Activated CD4-positive, alpha-beta T cell treated with anti-CD3 and anti-CD28 coated beads for 36 hours (primary cell): ENCODE measurements at places on chromosomes 1 and 21. TPM values are rescaled to one million over a fixed set of nuclear protein-coding genes. Genes with fewer than 3 reads are reported as not detected.

DNA sequence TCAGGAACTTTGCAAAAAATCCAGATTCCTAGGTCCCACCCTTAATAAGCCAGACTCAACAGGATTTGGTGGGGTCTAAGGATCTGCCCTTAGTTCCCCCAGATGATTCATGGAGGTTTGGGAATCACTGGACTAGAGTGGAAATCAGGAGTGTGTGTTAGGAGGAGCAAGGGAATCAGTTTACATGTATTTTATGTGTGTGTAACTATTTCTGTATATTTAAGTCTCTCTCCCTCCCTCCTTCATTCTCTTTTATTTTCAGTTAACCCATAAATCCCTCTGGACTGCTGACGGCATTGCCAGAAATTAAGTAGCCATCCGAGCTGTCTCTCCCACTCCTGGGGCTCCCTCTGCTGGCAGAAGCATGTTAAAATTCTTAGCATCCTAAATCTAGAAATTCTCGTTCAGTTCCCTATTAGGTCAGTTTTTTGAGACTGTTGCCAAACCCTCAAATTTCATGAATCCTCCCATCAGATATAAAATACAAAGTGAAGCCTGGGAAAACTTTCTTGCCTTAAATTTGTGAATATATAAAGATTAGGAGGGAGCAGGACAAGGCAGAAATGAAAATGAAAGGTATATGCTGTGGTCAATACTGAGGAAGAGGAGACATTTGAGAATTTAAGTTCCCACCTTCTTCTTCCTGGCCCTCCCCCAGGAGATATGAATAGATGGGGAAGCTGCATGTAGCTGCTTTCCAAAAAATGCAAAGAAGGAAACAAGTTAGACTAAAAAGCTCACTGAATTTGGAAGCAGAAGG, 11.7 kb upstream of the HSD11B1 start:
- H3K27ac ChIP-seq = peak overlapping the region; percentile 43
- no peak overlapping the region for H3K4me3 ChIP-seq
- no peaks in the 10 kb centered on the region for H3K27me3 ChIP-seq
- H3K36me3 ChIP-seq = no peaks in the 10 kb centered on the region
- DNase-seq = peak; percentile 88
- peaks cover 40% of the 10 kb centered on the region for H3K4me1 ChIP-seq

DNA sequence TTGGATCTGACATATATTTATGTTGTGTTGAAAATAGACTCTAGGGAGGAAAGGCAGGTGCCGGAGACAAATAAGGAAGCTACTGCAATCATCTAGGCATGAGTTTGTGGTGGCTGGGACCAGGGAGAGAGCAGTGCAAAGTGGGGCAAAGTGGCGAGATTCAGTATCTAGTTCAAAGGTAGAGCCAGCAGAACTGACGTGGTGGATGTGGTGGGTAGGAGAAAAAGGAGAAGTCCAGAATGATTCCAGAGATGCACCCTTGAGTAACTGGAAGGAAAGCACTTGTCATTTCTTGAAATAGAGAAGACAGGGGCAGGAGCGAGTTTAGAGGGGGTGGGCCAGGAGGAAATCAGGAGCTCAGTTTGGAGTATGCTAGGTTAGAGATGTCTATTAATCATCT, 275.2 kb downstream of the KAZN start:
- no peak for DNase-seq
- H3K27ac ChIP-seq = no peak overlapping the region
- no peaks in the 10 kb centered on the region for H3K36me3 ChIP-seq
- no peaks in the 10 kb centered on the region for H3K4me1 ChIP-seq
- H3K27me3 ChIP-seq = peaks cover 5% of the 10 kb centered on the region

The ANXA9 gene
- 0.27 TPM for total RNA-seq

The CORT gene
- not detected for total RNA-seq

DNA sequence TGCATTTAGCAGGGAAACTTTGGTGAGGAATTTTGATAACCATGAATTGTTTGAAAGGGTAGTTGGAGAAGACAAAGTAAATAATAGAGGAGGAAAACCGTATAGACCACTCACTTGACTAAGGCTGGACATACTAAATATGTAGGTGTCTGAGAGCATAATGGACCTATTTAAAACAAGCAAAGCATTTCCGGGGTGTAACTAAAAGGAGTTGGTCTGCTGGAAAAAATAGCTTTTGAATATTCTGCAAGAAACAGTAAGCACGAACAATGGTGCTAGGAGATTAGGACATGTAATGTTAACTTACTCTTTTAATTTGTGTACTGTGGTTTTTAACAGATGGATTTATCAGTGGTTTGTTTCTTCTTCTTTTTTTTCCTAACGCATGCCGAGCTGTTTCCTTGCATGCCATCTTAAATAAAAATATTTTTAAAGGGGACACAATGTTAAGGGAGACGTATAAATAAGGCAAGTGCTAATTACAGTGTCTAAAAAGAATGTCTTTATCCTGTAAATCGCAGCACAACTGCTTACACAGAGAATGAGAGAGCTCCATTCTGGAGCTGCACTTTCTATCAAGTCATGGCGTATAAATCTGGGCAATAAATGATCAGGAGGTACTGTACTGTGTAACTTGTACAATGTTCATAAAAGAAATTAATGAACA, 492.1 kb downstream of the LMO4 start:
- H3K36me3 ChIP-seq = no peaks in the 10 kb centered on the region
- H3K27ac ChIP-seq = no peak overlapping the region
- no peak overlapping the region for H3K4me3 ChIP-seq
- no peak for DNase-seq
- no peaks in the 10 kb centered on the region for H3K4me1 ChIP-seq

The ACTA1 gene
- total RNA-seq = not detected

The MAN1C1 gene
- total RNA-seq = 10.0 TPM

The CFAP45 gene
- total RNA-seq = 0.98 TPM

DNA sequence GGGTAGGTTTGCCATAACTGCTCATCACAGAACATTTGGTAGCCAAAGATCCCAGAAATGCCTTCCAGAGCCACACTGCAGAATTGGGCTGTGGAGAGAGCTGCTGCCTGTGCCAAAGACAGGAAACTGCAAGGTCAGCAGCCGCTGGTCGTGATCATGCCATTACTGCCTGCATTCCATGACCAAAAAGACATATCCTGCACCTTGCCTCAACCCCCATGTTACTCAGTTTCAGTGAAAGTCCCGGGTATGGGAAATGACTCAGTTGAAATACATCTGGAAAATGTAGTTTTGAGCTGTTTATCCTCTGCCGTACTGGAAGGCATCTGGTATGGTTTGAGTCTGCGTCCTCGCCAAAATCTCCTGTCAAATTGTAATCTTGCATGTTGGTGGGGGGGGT, 161.7 kb downstream of the FCRL5 start:
- H3K27me3 ChIP-seq = peaks cover 34% of the 10 kb centered on the region
- H3K4me3 ChIP-seq = no peak overlapping the region
- H3K27ac ChIP-seq = no peak overlapping the region
- H3K4me1 ChIP-seq = no peaks in the 10 kb centered on the region

DNA sequence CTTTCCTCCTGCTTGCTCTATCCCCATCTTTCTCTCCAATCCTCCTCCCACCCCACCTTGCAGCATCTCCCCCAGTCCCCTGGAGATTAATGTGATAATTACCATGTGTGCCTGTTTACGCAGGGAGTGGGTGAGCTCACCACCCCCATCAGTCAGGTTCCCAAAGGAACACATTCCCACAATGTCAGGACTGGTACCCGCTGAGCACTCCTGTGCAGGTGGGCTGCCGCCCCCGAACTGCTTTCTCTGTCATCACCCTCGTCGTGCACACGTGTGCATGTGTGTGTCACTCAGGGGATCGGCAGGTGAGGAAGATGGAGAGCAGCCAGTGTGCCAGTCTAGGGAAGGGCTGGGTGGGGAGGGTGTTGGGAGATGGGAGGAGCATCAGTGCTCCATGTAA, 163.4 kb downstream of the CACNA1E start:
- no peaks in the 10 kb centered on the region for H3K36me3 ChIP-seq
- peaks cover 15% of the 10 kb centered on the region for H3K27me3 ChIP-seq
- H3K27ac ChIP-seq = no peak overlapping the region
- H3K4me3 ChIP-seq = no peak overlapping the region
- DNase-seq = no peak

DNA sequence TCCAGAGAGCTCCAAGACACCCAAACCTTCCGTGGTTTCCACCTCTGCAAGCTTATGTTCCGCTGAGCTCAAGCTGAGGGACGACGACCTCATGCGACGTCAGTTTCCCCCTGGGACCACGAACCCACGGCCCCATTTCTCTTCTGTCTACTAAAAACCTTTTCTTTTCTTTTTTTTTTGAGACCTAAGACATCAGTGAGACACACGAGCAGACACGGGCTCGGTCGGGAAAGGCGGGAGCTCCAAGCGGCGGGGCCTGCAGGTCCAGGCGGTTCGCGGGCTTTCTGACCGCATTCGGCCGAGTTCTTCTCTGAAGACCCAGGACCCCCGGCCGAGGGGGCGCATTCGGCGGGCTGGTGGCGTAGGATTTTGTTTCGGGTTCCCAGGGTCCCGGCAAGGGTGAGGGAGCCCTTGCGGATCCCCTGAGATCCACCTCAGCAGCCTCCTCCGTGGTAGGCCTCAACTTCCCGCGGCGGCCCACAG, 402 bp downstream of the C21orf58 start:
- H3K36me3 ChIP-seq = peaks cover 44% of the 10 kb centered on the region
- H3K4me3 ChIP-seq = peak overlapping the region; percentile 95
- DNase-seq = no peak
- peaks cover 30% of the 10 kb centered on the region for H3K4me1 ChIP-seq
- H3K27me3 ChIP-seq = no peaks in the 10 kb centered on the region

The SIPA1L2 gene
- 4.0 TPM for total RNA-seq

DNA sequence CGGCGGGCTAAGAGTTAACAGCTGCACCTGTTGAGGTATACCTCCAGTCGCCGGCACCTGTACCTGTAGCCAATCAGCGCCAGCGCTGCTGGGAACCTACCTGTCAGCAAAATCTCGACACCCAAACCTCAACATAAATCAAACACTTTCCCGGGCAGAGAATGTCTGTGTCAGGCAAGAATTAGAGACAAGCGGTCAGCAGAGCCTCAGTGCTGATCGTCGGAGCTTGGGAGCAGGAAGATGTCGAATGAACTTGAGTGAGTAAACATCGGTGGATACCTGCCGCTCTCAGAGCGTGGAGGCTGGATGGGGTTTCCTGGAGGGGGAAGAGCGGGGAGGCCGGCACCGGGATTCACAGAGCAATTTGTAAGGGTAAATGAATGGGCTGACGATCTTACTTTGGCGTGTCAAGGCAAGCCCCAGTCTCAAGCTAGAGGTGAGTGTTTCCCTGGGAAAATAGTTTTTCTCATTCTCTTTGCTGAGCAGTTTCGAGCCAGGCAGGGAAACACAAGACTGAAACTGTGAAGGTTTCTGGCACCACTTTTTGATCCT, at the start of gene GRHL3:
Gene GRHL3, plus strand, starts transcription at position 46 of the 552 bp plus-strand sequence. Its CDS starts 195 bp downstream, at position 241.
- peaks cover 62% of the 10 kb centered on the region for H3K27me3 ChIP-seq
- DNase-seq = peak; percentile 35
- H3K4me3 ChIP-seq = no peak within 1 kb of the TSS

The HSD11B1 gene
- total RNA-seq = 4.5 TPM

The PTCH2 gene
- 0.69 TPM for total RNA-seq

DNA sequence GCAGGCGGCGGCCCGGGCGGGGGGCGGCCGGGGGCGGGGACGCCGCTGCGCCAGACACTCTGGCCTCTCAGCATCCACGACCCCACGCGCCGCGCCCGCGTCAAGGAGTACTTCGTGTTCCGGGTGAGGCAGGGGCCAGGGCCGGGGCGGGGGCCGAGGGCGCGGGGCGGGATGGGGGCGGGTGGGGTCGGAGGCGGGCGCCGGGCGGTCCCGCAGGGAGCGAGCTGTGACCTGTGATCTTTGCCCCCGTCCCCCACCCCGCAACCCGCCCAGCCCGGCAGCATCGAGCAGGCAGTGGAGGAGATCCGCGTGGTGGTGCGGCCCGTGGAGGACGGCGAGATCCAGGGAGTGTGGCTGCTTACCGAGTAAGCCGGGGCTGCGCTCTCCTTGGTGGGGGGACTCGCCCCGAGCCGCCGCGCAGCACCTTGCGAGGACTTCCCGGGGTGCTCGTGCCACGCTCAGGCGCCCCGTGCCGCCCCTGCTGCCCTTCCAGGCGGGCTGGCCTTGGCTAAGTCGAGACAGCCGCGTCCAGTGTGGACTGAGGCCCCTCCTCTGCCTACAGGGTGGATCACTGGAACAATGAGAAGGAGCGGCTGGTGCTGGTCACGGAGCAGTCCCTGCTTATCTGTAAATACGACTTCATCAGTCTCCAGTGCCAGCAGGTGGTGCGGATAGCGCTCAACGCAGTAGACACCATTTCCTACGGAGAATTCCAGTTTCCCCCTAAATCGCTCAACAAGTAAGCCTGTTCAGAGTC, 514 bp downstream of the TPRG1L start:
- no peaks in the 10 kb centered on the region for H3K36me3 ChIP-seq
- DNase-seq = peak; percentile 46
- no peaks in the 10 kb centered on the region for H3K27me3 ChIP-seq
- peaks cover 27% of the 10 kb centered on the region for H3K4me1 ChIP-seq
- H3K4me3 ChIP-seq = peak overlapping the region; percentile 89

DNA sequence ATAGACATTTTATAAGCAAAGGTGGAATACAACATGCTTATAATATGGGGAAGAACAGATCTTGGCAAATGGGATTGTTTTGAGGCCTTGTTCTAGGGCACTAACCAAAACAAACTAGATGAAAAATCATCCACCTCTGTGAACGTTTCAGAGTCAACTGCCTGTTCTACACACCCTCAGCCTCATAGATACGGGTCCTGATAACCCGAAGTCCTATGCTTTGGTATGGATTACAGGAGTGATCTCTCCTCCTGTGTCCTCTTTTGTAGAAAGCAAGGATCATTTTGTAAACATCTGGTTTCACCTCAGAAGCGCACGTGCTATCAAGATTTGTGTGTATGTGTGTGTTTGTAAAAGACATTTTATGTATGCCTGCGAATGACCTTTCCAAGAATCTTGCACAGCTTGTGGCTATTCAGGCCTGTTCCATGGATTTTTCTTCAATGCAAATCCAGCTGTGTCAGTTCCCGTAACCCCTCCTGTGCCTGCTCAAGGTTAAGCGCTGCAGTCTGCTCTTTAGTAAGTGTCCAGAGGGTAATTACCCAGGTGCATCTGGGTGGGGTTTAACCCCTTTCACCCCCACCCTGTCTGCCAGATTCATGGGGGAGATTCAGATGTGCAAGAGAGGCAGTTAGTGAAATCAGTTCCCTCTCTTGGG, 132.4 kb downstream of the ROR1 start:
- no peaks in the 10 kb centered on the region for H3K36me3 ChIP-seq

The INPP5B gene
- 27.7 TPM for total RNA-seq

- no peaks in the 10 kb centered on the region for H3K4me1 ChIP-seq
- no peak overlapping the region for H3K4me3 ChIP-seq
- no peaks in the 10 kb centered on the region for H3K36me3 ChIP-seq
- H3K27ac ChIP-seq = no peak overlapping the region
- no peak for DNase-seq
These were observed 12.4 kb downstream of the COL18A1 start for GRCh38 chr21:45417256-45417950.

The VAMP4 gene
- total RNA-seq = 11.6 TPM

DNA sequence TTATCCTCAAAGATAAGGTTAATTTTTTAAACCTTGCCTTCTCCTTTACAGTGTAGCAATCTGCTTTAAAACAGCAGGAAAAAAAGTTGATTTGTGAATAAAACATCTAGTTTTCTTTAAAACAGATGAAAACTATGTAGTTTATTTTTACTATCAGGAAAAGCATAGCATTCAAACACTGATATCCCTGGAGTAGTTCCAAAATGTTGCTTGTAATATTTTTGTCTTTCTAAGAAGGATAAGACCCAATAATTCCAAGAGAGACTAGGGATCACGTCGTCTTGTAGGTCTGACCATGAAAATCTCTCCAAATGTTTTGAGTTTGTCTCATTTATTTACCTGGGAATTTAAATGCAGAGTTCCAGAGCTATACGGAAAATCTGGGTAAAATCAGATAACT, 204.0 kb downstream of the NTNG1 start:
- H3K4me3 ChIP-seq = no peak overlapping the region
- H3K36me3 ChIP-seq = no peaks in the 10 kb centered on the region
- no peak for DNase-seq
- peaks cover 2% of the 10 kb centered on the region for H3K27me3 ChIP-seq
- H3K4me1 ChIP-seq = no peaks in the 10 kb centered on the region
- no peak overlapping the region for H3K27ac ChIP-seq
